NCI-H748 treated with DMSO at 0.1 percent for 48 hours (cell line): ENCODE measurements at places on chromosomes 12 and 14.

DNA sequence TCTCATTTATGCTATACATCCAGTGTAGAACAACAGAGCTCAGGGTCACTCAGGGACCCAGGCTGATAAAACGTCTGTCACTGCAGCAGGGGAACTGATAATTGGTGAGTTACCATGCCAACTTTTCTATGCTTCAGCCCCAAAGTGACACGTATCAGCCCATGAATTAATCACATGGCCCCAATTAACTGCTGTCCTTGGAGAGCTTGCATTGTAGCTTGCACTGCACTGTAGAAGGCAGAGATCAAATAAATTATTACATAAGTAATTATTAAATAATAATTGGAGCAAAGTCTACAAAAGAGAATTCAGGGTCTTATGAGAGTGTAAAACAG, 144.6 kb downstream of the SUDS3 start:
- DNase-seq = no peak

DNA sequence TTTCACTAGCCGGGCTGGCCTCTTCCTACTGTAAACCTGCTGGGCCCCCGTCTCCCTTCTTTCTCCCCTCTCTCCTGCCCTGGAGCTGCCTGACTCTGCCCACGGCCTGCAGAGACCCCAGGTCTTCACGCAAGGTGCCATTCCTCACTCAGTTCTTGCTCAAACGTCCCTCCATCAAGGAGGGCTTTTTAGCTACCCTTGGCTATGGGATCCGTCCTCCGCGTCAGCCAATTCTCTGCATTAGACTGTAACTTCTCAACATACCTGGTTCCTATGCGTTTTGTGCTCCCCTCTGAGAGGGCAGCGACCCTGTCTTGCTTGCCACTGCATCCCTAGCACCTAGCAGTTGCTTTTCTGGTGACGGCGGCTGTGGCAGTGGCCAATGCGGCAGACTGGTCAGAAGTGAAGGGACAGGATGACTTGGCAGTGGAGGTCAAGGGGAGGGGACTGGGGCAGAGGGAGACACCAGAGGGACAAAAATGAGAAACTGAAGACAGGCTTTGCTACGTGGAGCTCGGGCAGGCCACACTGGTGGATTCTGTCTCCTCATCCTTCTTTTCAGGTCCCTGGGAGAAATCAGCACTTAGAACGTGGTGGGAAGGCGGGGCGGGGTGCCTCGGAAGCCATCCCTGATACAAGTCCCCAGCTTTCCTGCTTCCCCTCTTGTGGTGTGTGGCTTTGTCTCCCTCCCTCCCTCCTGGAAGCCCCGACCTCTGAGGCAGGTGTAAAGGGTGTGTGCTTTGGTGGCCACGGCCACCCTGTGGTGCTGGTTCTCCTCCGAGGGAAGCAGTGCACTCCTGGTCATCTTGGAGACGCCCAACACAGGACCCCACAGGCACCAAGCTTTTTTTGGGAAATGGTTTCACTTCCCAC, 1.8 kb downstream of the B3GNT4 start:
- no peak for DNase-seq

GRCh38 chr14:94050231-94050880, 24.2 kb downstream of the OTUB2 start:
- no peak for DNase-seq

DNA sequence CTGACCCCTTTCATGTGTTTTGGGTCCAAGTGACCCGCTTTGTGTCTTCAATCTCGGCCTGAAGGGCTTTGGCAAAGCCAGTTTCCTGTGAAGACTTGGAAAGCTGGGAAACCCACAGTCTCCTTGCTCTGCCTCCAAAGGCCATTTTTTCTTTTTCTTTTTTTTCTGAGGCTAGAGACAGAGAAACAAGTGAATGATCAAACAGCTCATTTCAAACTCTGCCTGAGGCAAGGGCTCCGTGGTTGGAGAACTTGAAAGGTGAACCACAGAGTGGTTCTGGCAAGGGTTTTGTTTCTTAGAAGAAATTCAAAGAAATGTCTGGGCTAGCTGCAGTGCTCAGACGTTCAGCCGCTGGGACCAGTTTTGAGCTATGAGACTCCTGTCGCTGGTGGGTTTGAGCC, 62.7 kb downstream of the ERH start:
- DNase-seq = no peak

- DNase-seq = no peak
Measured at GRCh38 chr12:10189653-10190052, 10.8 kb downstream of the TMEM52B start.

- no peak for DNase-seq
Measured at GRCh38 chr12:46470036-46470627, 97.6 kb upstream of the SLC38A2 start.

GRCh38 chr14:90191154-90191553, 65.2 kb upstream of the PSMC1 start:
- DNase-seq = no peak

DNA sequence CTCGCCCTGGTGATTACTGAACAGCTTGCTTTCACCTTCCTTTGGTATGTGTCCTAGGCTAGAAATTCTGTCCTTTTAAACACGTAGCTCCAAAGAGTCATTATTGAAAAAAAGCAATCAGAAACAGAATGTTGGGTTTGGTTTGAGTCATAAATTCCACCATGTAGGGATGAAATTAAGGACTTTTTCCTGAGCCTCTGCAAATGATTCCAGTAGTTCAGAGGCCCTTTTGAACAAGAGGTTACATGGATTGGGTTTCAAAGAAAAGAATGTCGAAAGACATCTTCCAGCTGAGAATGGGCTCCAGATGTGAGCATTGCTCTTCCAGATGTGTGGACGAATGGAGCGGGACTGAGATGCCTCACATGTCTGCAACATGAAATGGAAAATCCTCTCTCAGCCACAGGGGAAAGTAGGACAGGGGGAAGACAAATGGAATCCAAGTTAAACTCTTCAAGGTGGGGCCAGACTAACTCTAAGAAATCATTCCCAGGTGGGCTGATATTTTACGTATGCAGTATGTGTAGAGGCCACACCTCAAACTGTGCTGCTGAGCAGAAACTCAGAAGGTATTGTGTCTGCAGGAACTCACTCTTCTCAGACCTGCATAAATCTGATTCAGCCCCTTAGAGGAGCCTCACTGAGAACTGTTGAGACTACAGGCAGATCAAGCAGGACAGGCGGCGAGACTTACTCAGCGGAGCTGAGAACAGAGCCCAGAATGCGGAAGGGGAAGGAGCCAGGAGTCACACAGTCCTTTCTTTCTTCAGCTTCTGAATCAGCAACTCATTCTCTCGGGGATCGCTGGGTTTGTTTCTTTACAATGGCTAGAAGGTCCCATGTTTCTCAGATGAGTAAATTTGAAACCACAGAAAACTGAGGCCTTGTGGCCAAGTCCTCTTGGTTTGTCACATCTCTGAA, 23.3 kb upstream of the EMP1 start:
- DNase-seq = no peak

DNA sequence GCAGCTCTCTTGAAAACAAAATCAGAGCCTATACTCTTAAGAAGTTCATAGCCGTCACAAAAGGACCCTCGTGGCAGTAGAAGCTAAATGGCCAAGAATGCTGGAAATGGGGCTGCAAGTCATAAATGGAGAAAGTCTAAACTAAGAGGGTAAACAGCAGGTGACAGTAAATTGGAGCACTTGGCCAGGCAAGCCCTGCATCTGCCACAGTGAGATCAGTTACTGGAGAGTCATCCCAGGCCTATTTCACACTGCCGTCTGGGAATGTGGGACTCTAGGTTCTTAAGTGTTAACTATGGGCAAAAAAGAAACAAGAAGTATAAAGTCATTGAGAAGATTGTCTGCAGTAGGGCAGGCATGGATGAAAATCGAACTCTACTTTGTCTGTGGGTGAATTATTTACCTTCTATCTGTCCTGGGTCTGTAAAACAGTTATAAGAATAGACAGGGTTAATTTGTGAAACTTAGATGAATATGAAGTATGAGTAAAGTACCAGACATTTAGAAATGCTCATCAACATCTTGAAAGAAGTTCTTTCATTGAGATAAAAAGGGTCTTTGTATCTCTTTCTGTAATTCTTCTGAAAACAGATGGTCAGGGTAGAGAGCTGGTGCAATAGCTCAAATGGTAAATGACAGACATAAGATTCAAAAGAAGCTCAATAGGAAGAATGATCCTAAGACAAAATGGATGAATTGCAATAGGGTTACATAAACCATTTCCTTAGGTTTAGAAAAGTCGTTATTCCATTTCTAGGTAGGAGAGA, 792.5 kb downstream of the DIO2 start:
- no peak for DNase-seq
